Activated naive CD4-positive, alpha-beta T cell (primary cell): ENCODE measurements at places on chromosomes 6 and 20.
A peak's percentile ranks its signal among the peaks of the same experiment; 100 is the strongest.

DNA sequence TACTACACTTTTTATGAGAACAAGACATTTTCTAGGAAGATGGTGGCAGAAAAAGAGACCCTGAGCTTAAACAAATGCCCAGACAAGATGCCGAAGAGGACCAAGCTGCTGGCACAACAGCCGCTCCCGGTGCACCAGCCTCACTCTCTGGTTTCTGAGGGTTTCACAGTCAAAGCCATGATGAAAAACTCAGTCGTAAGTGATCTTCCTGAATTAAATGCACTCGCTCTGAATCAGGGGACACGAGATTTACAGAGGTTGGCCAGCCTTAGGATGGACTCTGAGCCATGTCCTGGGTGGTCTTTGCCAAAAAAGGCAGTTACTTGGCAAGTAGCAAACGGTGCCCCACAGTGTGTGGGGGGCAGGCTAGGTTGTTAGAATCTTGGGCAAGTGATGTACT, 423 bp downstream of the PACRG start:
- peak; percentile 11 for DNase-seq

DNA sequence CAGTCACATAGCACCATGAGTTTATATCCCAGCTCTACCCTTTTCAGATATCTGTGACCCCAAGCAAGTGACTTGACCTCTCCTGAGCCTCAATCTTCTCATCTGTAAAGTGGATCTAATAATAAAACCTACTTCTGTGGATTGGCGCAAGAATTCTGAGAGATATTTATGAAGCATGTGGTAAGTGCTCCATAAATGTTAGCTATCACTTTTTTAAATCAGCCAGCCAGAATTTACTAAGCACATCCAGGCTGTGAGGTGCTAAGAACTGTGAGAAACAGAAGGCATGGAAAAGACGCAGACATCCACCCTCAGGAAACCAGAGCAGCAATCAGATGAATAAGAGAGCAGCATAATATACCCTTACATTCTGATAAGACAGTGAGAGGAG, 862 bp downstream of the C20orf96 start:
- DNase-seq, result no peak

GRCh38 chr6:146813554-146813953, 214.8 kb downstream of the ADGB start:
- no peak for DNase-seq

GRCh38 chr6:43728586-43728985, 41.0 kb upstream of the MRPS18A start:
- no peak for DNase-seq

GRCh38 chr20:42749556-42749955, 440.1 kb downstream of the PTPRT start:
- DNase-seq, result no peak

- no peak for DNase-seq
These were observed 24.2 kb upstream of the PPP1R14C start for GRCh38 chr6:150118627-150119026.

DNA sequence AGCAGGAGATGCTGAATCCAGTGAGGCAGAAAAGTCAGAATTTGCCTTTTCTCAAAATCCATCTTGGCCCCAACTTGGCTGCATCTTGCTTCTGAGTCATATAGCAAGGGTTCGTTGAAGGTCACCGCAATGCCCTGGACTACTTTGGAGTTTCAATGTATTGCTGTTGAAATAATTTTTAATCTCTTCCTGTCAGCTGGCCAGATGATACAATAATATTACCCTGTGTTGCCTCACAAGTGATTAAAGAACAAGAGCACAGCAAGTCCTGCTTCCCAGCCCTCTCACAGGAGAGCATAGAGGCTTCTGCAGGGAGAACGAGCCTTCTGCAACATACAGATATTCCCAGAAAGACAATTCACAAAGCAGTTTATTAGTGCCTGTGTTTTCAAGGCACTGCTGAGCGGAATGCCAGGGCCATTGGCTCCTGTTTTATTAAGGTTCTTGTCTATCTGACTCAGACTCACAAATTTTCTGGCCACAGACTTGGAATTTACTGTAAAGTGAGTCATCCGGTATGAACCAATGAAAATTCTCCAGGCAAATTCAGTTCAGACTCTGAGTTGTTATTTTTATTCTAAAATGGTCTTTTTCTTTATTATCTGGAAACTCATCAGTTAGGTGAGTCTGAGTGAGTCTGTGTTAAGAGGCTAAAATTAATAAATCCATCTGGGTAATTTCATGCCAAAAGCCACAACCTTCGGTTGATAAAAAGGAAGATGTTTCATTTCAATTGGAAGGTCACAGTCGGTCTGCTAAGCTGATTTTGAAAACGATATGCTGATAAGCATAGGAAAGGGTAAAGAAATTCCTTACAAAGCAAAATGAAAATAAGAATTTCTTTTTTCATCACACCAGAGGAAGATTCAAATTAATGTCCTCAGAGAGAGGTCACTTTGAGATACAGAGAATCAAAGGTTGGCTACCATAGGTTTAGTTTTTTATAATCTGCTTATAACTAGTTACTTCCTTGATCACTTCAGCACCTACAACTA, 289.4 kb upstream of the STXBP5 start:
- DNase-seq, result no peak

- DNase-seq, result no peak
These were observed 152.0 kb downstream of the BMP7 start for GRCh38 chr20:57114290-57115005.

DNA sequence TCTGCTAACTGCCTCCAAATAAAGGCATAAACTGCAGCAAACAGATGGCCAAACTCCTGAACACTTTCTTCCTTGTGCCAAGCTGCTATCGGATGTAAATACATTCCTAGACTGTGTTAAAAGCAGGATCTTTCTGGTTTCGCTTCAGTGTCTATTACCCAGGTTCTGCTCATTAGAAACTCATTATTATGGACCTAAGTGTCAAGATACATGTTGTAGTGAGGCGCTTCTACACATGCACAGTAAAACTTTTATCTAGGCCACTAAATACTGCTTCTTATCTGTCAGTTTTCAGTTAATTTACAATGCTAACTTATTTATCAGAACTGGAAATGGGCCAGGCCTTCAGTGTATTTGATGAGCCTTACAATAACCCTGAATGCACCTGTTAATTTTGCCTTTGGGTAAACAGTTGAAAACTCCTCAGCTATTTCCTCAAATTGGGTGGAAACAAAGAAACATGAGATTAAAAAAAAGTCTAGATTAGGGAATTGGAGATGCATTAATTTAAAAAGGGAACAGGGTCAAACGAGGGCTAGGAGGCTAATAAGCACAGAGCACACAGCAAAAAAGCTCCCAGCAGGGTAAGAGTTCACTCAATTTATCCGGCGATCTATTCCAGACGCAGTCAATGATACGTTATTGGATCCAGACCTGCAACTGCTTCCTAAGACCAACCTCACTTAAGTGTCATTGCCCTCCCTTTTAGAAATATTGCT, 240.6 kb downstream of the FOXC1 start:
- DNase-seq, result no peak

DNA sequence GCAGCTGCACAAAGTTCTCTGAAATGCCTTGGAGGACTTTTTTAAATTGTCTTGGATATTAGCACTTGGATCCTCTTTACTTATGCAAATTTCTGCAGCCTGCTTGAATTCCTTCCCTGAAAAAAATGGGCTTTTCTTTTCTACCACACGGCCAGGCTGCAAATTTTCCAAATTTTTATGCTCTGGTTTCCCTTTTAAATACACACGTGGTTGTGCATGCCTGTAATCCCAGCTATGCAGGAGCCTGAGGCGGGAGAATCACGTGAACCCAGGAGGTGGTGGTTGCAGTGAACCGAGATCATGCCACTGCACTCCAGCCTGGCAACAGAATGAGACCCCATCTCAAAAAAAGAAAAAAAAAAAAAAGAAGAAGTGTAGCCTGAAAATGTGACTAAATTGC, 76.1 kb upstream of the PRND start:
- DNase-seq, result no peak

DNA sequence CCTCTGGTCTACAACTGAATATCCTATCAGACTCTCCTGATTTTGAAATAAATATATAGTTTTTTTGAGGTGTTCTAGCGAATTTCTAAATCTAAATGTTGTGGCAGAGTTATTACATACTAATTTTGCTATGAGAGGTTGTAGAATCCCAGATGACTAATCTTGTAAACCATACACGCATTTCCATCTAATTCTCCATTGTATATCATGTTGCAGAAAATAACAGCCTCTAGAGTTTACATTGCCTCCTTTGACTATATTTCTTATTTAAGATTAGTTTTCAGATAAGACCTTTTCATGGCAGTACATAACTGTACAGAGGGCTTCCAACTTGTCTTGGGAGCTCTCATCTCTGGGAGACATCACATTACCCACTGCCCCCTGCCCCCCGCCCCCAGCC, 22.9 kb downstream of the PTPN1 start:
- DNase-seq, result no peak

- DNase-seq, result no peak
These were observed 2.4 kb downstream of the LAMA2 start for GRCh38 chr6:128885381-128885780.

DNA sequence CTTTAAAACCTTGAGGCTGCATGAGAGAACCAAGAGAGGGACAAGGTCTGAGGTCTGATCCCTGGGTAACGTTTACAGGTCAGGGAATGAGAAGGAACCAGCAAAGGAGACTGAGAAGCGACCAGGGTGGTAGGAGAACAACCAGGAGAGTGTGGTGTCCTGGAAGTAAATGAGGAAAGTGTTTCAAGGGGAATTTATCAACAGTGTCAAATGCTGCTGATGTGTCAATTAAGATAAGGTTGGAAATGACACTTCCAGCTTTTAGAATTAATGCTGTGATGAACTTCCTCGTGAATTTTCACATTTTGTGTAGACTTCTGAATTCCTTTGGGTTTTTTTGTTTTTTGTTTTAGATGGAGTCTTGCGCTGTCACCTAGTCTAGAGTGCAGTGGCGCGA, 83.7 kb downstream of the CNBD2 start:
- DNase-seq, result no peak

- no peak for DNase-seq
These were observed 1.1 kb downstream of the STX7 start for GRCh38 chr6:132511831-132512220.

- DNase-seq, result no peak
These were observed 201.6 kb upstream of the SGK1 start for GRCh38 chr6:134519465-134519864.

GRCh38 chr20:38165966-38166702, 1.1 kb upstream of the TGM2 start:
- DNase-seq, result no peak

DNA sequence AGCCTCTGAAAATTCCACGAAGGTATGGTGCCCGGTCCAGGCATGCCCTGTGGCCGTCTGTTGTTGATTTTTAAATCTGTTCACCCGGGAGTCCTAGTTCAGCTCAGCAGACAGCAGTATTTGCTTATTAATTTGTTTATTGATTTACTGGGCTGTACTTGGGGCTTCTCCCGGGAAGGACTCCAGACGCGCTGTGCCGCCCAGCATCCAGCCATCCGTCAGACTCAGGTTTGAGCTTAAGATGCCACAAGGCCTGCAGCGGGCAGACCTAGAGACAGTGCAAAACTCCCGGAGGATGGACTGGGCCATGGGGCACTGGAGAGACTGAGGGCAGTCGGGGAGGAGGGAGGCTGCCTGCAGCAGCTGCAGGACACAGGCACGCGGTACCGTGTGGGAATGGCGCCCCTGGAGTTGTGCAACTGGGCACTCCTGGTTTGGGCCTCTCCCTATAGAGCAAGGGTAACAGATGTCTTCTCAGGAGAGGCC, 17.3 kb upstream of the CCDC167 start:
- DNase-seq, result no peak

GRCh38 chr6:123524781-123525180, 112.0 kb downstream of the TRDN start:
- DNase-seq, result no peak

GRCh38 chr20:60203451-60203850, 245.2 kb downstream of the CDH26 start:
- DNase-seq, result no peak

DNA sequence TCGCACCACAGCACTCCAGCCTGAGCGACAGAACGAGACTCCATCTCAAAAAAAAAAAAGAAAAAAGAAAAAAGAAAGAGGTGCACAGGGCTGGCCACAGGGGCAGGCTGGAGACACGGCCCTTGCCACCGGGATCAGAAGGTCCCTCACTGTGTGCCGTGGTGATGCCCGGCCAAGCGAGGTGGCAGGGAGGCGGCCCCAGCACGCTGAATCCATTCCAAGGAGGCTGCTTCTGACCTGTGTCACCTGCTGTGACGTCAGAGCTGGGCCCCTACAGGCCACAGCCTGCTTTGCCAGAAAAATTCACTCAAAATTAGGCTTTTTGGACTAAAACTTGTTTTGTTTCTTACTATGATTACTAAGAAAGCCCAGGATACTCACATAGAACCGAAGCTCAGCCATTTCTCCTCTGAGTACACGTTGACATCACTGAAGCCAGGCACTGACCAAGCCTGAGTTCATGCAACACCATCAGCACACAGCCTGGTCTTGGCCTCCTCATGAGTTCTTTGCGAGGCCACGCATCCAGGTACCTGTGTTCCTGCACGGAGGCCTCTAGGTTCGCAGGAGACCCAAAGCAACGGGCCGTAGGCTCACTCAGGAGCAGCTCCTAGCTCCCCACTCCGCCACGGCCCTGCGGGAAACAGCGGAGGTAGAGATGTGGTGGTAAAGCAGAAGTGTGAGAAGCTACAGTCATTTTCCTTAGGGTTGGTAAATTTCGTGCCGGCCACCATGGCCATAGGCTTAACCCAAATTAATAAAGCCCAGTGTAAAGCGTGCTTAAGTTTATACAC, 67.8 kb downstream of the THBS2 start:
- DNase-seq, result no peak

DNA sequence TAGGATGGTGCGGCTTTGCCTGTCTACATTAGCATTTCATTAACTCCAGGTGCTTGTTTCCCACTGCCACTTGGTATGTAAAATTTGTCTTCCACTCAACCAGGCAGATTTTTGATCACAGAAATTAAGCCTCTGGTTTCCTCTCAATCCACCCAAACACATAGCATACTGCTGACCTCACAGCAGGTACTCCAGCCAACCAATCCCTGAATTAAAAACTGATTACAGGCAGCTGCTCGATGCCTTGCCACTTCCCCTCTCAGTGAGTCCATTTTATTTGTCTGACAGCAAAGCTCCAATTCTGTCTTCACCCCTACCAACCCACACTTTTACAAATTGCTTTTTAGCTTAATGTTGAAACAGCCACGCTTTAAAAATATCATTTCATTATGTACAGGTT, 95.2 kb downstream of the PLCB1 start:
- DNase-seq, result no peak

DNA sequence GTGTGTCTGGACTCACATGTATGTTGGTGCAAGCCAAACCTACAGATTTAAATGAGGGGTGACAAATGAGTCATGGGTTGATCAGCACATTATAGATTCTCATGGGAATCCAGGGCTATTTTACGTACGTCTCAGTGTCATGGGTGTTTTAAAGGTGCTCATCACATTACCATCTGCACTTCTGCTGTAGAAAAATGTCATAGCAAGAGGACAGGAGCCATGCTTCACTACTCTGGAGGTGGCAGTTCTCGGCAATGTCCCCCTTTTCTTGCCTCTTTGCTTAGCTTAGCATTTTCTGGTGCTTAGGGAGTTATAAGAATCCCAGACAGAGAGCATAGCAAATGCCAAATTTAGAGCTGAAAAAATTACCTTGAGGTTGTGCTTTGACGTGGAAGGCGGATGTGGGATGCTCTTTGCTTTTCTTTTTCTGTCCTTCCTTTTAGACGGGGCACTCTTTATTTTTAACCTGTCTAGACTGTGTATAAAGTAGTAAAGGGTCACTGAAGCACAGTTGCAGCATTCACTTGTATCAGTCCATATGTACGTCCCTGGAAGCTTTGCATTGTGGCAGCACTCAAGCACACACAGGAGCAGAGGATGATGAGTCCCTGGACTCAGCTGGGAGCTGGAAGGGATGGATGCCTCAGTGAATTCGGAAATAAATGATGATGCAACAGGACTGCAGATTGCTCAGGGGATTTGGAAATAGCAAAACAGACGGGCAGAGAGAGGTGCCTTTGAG, 139.7 kb downstream of the SYNDIG1 start:
- DNase-seq, result no peak
